ENCODE measurements at places on chromosomes 3 and 15. TPM values are rescaled to one million over a fixed set of nuclear protein-coding genes. Genes with fewer than 3 reads are reported as not detected.

EEF1AKMT4 gene
- total RNA-seq = 3.3 TPM

TMEM158 gene
- 6.4 TPM for total RNA-seq

GRCh38 chr3:56940976-56941375, 119.5 kb upstream of the SPATA12 start:
- no peak for DNase-seq

DNA sequence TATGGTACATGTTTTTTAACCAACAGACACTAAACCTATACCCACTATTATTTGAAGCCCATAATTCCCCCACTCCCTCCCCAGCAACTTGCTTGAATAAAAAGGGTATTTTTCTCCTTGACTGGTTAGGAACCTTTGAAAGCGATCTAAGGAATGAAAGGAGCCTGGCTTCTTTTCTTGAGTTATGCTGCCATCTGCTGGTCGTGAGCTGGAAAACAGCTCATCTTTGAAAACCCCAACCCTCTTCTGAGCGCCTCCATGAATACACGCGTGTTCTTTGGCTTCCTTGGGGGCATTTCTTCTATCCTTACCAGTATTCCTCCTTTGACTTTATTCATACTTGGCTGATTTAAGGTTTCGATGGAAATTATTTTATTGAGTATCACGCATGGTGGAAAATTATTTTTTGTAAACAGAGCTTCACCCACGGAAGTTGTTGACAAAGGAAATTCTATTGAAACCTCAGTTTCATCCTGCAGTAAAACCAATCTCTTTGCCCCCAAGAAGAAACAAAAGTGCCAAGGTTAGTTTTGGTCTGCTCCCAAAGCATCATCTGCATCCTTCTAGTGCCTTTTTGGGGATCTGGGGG, 171.6 kb downstream of the SV2B start:
- DNase-seq = no peak

GRCh38 chr15:93382200-93382820, 293.3 kb upstream of the RGMA start:
- DNase-seq = peak; percentile 68

DNA sequence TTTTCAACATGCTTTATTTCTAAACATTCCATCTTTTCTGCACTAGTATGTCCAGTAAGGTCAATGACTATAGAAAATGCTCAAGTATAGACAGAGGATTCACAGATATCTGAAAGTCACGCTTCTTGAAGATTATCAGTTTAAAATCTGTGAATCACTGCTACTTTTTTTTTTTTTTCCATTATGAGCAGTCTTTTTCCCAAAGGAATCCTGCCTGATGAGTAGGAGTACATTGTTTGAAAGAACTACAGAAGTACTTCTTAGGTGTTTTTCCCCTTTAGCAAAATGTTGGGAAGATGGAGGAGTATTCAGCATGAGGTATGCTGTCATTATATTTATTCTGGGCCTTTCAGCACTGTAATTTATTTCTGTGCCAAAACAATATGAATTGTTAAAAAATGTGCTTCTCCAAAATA, 266.2 kb downstream of the NLGN1 start:
- DNase-seq = no peak

- DNase-seq = no peak
Observed at GRCh38 chr3:181623924-181624694, 87.6 kb upstream of the SOX2 start.

All from esophagus muscularis mucosa (tissue), 4 donors.